Central memory CD8-positive, alpha-beta T cell (primary cell): ENCODE measurements at places on chromosomes 7 and 10.

GRCh38 chr10:99329304-99329553 lies at the start of gene CNNM1:
Gene CNNM1, plus strand, starts transcription at chr10:99329356. Its CDS starts 32 bp downstream, at chr10:99329388.
- no peak within 1 kb of the TSS for H3K4me3 ChIP-seq
- H3K4me1 ChIP-seq = no peaks in the 10 kb centered on the region

GRCh38 chr7:99730238-99730810 lies 4.7 kb downstream of the CYP3A7 start:
- H3K4me3 ChIP-seq = no peak overlapping the region
- H3K27ac ChIP-seq = no peak overlapping the region
- no peaks in the 10 kb centered on the region for H3K4me1 ChIP-seq
- H3K27me3 ChIP-seq = no peaks in the 10 kb centered on the region
- DNase-seq = no peak

GRCh38 chr10:66321723-66322665 lies 603.8 kb upstream of the LRRTM3 start:
- H3K4me1 ChIP-seq = no peaks in the 10 kb centered on the region
- DNase-seq = no peak
- H3K27me3 ChIP-seq = no peaks in the 10 kb centered on the region
- no peak overlapping the region for H3K27ac ChIP-seq

DNA sequence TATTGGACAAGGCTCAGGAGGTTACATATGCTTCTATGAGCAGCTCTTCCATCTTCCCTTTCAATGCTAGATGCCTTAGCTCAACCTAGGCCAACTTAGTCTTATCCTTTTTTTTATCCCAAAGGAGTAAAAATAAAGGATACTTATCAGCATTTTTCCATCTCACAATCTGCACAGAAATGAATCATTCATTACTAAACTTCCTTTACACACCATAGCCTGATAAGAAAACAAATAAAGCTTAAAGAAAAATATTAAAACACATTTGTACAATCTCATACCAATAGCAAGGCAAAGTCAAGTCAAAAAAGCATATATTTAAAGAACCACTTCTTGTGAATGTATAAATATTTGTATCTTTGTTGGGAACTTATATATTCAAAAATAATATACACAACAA lies 407.4 kb downstream of the GRM8 start:
- H3K36me3 ChIP-seq = no peaks in the 10 kb centered on the region
- no peak overlapping the region for H3K27ac ChIP-seq
- H3K27me3 ChIP-seq = no peaks in the 10 kb centered on the region
- no peak overlapping the region for H3K4me3 ChIP-seq
- DNase-seq = no peak

DNA sequence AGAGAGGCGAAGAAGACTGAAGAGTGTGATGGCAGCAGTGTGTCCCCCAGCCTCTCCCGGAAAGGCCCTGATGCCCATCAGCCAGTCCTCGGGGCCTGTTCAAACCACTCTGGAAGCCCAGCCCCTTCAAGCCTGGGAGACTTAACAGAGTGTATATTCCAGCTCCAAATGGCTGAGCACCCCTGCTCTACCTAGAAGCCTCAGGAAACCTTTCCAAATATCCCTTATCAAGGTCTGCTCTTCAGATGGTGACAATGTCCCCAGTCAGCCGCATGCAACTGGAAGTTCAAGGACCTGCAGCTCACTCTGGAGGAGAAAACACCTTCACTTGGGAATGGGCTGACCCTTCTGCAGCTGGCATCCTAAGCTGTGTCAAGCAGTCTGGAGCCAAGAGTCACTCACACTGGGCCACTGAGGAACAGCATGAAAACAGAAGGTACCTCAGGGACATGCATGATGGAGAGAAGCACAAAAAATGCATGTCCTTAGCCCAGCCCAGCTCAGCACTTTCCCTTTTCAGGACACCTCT lies 10.2 kb downstream of the ANXA11 start:
- H3K36me3 ChIP-seq = peaks cover 7% of the 10 kb centered on the region
- peak overlapping the region; percentile 97 for H3K27ac ChIP-seq
- H3K27me3 ChIP-seq = no peaks in the 10 kb centered on the region
